Spinal cord (tissue), 10 donors: ENCODE measurements at places on chromosomes 2 and 18. TPM values are rescaled to one million over a fixed set of nuclear protein-coding genes. Genes with fewer than 3 reads are reported as not detected.

IL1R2 gene
- 1.1 TPM for total RNA-seq

CCL20 gene
- not detected for total RNA-seq

PFN4 gene
- total RNA-seq = 4.5 TPM

ASPRV1 gene
- 4.9 TPM for total RNA-seq

NRP2 gene
- 66.8 TPM for total RNA-seq

CRIM1 gene
- total RNA-seq = 51.1 TPM

ZSWIM2 gene
- 0.28 TPM for total RNA-seq

GPC1 gene
- 27.2 TPM for total RNA-seq

VWA3B gene
- 1.5 TPM for total RNA-seq

ACTR2 gene
- total RNA-seq = 174 TPM
